ENCODE measurements at places on chromosomes 1 and 21.

- DNase-seq, result no peak
Measured at GRCh38 chr1:223326776-223327175, 37.2 kb downstream of the SUSD4 start.

- DNase-seq, result no peak
Measured at GRCh38 chr1:150141452-150141851, 8.3 kb upstream of the PLEKHO1 start.

DNA sequence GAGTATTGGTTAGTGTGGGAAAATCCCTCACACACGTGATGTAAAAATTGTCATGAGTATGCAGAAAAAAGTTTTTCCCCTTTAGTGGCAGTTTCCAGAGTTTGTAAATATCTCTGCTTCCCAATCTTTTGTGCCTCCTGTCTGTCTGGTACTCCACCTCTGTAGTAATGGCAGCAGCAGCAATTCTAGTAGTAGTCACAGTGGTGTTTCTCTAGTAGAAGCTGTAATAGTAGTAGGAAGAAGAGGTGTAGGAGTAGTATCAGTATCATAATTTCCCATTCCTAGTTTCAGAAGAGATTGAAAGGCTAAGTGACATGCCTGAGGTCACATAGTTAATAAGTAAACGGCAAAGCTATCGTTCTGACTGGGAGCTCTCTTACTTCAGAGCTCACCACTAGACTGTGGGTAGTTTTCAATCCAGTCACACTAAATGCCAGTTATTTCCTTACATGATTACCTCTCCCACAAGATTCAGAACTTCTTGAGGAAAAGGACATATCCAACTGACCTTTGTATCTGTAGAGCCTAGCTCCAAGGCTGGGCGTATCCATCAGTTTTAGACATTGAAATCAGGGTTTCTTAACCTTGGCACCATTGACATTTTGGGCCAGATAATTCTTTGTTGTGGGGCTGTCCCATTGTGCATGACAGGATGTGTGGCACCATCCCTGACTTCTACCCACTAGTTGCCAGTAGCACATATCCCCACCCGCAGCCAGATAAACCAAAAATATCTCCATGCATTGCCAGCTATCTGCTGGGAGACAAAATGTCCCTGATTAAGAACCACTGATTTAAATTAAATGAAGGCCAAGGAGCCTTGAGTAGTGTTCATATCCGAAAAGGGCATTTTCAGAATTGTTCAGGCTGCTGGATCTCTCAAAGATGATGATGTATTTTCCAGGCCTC is 135.9 kb downstream of the FGGY start:
- no peak for DNase-seq

DNA sequence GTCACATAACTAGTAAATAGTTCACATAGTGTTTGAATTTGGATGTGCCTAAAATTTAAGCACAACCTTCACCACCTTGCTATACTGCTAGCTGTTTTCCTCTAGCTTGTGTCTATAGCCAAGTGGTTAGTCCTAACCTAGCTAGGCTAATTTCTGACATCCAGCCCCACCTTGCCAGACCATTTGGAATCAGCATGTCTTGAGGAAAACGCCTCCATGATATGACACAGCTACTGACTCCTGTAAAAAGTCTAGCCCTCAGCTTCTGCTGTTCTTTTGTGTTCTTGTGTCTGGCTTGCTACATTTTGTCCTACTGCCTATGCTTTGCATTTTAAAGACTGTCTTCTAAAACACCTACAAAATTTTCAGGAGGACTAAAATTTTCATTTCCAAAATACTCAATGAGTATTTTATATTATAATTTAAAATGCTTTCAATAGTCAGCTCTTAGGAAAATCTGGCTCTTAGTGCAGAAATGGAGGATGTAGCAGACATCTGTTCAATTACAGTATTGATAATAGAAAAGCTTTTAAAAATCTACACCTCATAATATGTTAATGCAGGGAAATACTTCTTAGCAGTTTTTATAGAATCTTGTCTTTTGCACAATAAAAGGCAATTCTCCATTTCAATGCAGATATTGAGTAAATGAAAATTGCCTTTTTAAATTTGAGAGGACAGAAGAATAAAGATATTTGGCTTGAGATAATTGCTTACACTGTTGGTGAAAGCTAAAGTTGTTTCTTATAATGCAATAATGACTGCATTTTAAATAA is 160.8 kb upstream of the APP start:
- DNase-seq, result no peak

DNA sequence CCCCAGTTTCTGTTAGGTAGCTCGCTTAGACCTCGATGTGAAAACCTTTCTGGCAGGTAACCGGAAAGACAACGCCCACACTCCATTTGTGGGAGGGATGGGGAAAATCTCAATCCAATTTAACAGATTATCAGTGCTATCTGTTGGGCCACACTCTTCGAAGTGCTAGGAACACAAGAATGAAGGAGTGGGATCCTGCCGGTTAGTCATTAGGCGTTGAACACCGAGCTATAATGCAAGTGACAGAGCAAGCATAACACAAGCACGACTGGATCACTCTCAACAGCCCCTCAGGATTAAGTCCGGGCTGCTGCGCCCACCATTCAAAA is 531 bp downstream of the SNIP1 start:
- no peak for DNase-seq

DNA sequence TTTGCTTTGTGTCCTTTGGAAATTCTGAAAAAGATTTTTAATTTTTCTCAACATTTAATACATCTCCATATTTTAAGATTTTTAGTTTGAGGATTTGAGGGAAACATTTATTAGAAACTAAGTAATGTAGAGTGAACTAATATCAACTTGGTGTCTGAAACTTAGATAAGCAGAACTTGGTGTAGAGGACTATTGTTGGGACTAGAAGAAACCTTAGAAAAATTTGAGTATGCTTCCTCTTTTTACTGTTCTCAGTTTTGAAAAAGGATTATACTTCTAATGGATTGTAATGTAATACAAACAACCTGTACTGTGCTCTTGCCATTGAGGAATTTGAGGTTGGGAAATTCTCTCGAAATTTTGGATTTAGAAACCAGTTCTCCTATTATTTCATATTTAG is 2.4 kb downstream of the FNBP1L start:
- DNase-seq, result no peak

DNA sequence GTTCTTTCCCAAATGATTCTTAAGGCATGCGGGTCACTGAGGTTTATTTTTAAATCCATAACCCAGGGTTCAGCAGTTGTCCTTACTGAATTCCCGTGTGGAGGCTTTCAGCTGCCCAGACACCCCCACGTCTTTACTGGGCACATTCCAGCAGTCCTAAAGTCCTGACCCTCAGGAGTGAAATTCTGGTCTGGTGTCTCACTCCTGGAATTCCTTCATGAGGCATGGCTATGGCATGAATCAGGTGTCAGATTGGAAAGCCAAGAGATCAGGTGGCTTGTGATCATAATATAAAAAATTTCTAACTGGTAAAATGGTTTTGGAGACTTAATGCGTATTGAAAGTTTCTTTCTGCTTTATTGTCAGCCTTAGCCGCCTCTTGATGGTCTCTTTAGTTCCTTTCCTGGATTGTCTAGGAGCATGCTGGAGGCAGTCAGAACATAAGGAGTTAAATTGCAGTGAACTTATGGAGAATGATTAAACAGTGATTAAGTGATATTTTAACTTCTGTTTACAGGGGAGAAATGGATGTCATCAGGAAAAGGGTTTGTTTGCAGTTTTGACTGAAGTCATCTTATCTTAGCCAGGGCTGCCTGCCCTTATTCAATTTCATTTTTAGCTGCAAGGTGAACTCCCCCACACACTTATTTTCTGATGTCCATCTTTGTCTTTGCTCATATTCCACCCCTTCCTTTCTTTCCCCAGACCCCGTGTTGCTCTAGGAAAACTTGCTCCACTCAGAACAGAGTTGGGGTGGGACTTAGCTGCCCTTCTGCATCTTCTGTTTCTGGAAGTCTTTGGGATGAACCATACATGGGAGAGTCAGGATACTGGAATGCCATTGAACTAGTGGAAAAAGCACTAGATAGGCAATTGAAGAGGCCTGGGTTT is 25.7 kb upstream of the MACF1 start:
- no peak for DNase-seq

All from stimulated activated CD4-positive, alpha-beta T cell treated with anti-CD3 and anti-CD28 coated beads, TNF-alpha, amount 100 ng/mL, for 24 hours (primary cell).